NCI-H1694 (cell line): ENCODE measurements at places on chromosomes 6 and 20.

- no peak for DNase-seq
Observed at GRCh38 chr6:143126574-143126941, 65.9 kb downstream of the AIG1 start.

DNA sequence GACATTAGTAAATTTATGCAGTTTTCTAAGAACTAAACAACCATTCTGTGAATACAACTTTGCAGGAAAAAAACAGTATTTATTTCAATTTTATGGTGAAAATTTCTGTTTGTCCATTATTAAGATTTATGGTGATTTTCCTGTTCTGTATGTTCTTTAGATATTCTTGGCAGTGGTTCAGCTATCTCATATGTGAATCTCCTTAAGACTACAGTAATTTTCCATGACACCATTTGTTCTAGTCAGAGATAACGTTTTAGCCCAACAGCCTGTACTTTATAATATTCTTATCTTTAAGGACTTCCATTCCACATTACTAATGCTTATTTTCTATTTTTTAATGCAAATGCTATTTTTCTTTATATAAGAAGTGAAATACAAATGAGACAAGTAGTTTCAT lies 504.0 kb downstream of the RFPL4B start:
- DNase-seq: no peak

GRCh38 chr6:169981969-169982368 lies 230.5 kb downstream of the ERMARD start:
- no peak for DNase-seq

GRCh38 chr6:87419266-87419665 lies 11.5 kb downstream of the CFAP206 start:
- no peak for DNase-seq

DNA sequence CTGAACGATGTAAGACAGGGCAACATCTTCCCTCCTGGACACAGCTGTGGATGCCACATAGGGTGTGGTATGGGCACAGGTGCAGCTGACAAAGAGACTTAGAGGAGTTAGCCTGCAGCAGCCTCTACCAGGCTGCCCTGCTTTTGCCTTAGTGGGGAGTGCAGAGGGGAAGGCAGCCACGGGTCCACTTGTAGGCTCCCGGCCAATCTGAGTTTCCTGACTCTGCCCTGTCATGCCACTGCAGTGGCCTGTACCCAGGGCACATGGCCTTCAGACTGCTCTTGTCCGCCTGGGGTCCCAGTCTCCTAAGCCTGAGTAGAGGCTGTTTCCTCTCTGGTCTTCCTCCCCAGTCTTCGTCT lies 17.1 kb upstream of the CST9L start:
- DNase-seq: no peak

DNA sequence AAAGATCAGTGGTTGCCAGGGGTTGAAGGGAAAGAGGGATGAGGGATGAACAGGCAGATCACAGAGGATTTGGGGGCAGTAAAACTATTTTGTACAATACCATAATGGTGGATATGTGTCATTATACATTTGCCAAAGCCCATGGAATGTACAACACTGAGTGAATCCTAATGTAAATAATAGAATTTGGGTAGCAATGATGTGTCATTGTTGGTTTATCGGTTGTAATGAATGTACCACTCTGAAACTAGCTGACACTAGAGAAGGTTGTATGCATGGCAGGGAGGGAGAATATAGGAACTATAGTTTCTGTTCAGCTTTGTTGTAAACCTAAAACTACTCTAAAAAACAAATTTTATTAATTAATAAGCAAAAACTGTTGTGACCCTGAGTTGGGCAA lies 17.8 kb upstream of the ASF1A start:
- DNase-seq: no peak

GRCh38 chr6:54050750-54051149 lies 60.5 kb upstream of the MLIP start:
- no peak for DNase-seq

DNA sequence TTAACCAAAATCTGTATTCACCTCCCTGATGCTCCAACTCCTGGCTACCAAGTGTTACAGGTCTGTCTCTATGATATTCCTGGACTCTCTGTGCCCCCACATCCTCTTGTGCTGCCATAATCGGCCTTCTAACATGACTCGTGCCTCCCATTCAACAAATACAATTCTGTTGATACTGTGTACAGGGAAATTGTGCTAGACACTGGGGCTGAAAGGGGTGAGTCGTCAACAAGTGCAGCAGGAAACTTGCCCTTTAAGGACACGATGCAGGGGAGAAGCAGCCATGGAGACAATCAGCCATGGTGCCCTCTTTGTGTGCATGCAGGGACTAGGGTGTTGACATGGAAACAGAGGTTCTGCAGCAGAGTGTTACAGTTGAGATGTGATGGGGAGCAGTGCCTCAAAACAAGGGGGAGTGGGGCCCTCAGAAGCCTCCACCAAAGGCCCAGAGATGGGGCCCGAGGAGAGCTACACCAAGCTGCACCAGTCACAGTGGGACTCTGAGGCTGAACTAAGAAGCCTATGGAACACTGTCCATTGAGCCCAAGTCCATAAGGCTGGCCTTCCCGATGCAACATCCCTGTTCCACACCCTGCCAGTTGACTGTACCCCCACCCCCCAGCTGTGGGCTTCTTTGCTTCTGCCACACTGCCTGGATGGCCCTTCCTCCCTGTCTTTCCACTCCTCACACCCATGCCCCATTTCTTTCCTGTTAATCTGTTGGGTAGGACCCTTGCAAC lies 3.1 kb downstream of the PCED1A start:
- no peak for DNase-seq

- no peak for DNase-seq
Observed at GRCh38 chr6:107080036-107080435, 35.3 kb downstream of the BEND3 start.
